ENCODE measurements at places on chromosomes 6 and 20. TPM values are rescaled to one million over a fixed set of nuclear protein-coding genes. Genes with fewer than 3 reads are reported as not detected.

DNA sequence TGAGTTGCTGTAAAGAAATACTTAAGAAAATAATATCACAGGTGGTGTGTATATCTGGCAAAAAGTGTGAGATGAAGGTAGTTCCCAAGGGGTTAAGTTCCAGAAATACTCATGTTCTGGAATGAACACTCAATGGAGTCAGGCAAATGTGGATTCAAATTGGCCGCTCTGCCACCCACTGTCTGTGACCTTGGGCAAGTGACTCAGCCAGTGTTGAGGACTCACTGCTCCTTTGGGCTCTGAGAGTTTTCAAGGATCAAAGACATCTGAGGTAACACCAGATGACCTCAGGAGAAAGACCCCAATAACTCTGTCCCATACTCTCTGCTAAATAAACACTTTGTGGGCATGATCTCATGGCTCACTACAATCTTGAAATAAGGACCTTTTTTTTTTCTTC lies 59.2 kb upstream of the EYA2 start:
- no peak for DNase-seq
- H3K36me3 ChIP-seq, result no peaks in the 10 kb centered on the region
- H3K27me3 ChIP-seq, result peaks cover 2% of the 10 kb centered on the region

DNA sequence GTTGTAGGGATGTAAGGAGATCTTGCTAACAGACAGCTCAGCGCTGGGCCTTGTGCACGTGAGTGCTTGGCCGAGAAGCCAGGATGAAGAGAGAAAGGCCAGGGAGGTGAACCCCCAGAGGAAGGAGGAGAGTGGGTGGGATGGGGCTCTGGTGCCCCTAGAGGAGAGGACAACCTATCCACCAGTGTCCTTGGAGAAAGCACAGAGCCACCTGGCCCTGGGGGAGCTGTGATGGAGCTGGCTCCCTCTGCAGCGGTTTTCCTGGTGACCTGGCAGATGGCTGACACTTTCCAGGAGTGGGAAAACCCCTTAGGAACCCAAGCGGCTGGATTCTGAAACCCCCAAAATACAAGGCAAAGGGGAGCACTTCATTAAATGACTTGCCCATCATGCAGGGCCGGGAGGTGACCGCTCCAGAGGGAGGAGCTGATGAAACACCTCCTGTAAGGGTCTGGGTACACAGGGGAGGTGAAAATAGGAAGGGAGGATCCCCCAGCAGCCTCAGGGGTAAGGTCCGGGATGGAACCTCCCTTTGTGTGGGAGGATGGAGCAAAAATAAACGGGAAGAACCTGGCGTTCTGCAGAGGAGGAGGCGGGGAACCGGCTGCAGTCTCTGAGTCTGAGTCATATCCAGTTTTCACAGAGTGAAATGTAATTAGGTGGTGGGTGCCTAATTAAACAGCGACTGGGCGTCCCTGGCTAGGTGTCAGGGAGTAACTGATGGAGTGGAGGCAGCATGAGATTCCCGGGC lies 80.4 kb downstream of the SULF2 start:
- H3K27ac ChIP-seq, result no peak overlapping the region
- peaks cover 19% of the 10 kb centered on the region for H3K4me1 ChIP-seq
- H3K27me3 ChIP-seq, result peaks cover 4% of the 10 kb centered on the region
- peak; percentile 41 for DNase-seq

DNA sequence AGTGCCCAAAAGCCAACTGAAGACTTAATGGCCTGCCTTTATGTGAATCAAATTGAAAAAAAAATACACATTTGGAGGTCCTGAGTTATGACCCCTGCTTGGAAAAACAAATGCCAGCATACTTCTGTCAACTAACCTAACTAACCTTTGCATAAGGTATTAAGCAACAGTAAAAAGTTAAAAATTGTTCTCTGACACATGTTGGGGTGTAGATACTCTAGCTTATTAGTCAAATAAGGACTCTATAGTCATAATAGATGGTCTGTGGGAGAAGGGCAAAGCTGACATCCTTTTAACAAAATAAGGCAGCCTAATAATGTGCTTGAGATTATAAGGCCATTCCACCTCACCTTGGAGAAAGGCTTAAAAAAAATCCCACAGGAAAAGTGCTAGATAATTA lies 140.5 kb downstream of the HIVEP2 start:
- H3K36me3 ChIP-seq, result no peaks in the 10 kb centered on the region
- no peaks in the 10 kb centered on the region for H3K4me1 ChIP-seq
- DNase-seq, result no peak
- no peaks in the 10 kb centered on the region for H3K27me3 ChIP-seq

Gene HLA-DQA2
- 0.74 TPM for polyA plus RNA-seq

Gene THBD
- polyA plus RNA-seq, result 6.5 TPM

Gene GLP1R
- not detected for polyA plus RNA-seq
